GM23248 (cell line): ENCODE measurements at places on chromosomes 4 and X. TPM values are rescaled to one million over a fixed set of nuclear protein-coding genes. Genes with fewer than 3 reads are reported as not detected.

- no peak for DNase-seq
These were observed 77.1 kb upstream of the EPHA5 start for GRCh38 chr4:65747386-65747785.

Gene UGT2B15
- total RNA-seq = not detected in 2 replicates

Gene GATA1
- not detected in 2 replicates for total RNA-seq

- no peak for DNase-seq
These were observed 396.2 kb downstream of the INPP4B start for GRCh38 chr4:142449771-142450373.

Gene GPR143
- total RNA-seq = not detected in 2 replicates

Gene TRPC5OS
- not detected in 2 replicates for total RNA-seq

Gene FGD1
- 8.6 and 9.1 TPM in 2 replicates for total RNA-seq

GRCh38 chr4:110172972-110173371 lies 25.4 kb downstream of the ELOVL6 start:
- no peak for DNase-seq

GRCh38 chr4:186587416-186588018 lies 32.1 kb upstream of the MTNR1A start:
- peak; percentile 70 for DNase-seq

DNA sequence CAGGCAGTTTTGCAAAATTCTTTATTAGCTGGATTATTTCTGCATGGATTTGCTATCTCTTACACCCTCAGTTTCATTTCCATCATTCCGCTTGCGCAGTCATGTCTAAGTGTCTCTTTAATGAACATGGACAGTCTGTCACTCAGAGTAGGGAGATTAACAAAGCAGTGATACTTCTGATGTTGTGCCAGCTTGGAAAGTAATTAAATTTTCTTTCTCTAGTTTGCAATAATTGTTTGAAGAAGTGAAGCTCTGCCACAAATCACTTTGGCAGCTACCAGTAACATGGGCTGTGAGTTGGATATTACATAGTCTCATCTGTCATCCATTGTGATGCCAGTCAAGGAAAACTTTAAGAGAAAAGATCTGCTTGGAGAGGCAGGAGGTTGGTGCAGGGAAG lies 324.8 kb upstream of the NWD2 start:
- DNase-seq = no peak

- DNase-seq = peak; percentile 98
These were observed at the start of gene MCUB for GRCh38 chr4:109559983-109560686. MCUB (plus strand) TSS chr4:109560246; CDS start chr4:109560338, 92 bp downstream.

DNA sequence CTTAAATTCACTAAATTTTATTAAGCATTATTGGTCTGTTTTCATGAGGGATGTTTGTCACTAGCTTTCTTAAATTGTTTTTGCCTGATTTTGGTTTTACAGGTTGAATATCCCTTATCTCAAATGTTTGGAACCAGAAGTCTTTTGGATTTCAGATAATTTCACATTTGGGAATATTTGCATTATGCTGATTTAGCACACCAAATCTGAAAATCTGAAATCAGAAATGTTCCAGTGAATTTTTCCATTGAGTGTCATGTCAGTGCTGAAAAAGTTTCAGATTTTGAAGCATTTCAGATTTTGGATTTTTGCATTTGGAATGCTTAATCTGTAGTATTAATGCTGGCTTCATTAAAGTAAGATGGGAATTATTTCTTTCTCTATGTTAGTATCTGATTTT lies 14.7 kb downstream of the FAM193A start:
- no peak for DNase-seq
